ENCODE measurements at places on chromosomes 2 and 18.

DNA sequence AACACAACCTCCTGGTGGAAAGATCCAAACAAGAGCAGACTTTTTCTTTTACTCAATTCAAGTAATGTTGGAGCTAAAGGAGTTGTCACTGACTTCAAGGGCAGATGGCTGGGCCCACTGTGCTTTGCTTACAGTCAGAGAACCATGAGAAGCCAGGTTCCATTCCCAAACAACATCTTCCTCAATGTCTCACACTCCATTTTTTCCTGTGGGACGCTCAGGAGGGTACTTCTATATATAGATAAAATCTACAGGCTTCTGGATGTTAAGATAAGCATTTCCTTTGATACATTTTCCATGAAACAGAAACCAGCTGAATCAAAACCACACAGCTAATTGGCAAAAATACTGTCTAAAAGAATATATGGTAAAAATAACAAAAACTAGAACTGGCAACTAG, 14.4 kb downstream of the IWS1 start:
- DNase-seq = no peak

- no peak for DNase-seq
Measured at GRCh38 chr2:43890855-43891254, 52.1 kb downstream of the ABCG8 start.

DNA sequence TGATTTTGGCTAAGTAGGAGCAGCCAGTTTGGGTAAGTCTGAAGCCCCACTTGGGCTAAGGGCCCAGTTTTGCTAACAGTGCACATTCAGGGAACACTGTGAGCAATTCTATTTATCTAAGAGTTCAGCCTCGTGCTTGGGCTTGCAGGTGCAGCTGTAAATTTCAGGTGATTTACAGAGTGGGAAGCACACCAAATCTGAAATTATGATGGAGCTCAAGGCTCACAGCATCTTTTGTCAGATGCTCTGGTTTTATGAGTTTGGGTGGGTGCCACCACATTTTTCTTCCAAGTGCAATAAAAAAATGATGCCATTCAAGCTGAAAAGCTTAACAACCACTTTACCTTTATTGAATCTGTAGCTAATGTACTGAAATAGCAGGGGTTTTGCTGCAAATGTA, 671.2 kb downstream of the LRRTM4 start:
- DNase-seq = no peak

GRCh38 chr2:150234787-150235446, 252.6 kb downstream of the RND3 start:
- no peak for DNase-seq

- no peak for DNase-seq
Measured at GRCh38 chr2:208195531-208195930, 5.7 kb upstream of the C2orf80 start.

DNA sequence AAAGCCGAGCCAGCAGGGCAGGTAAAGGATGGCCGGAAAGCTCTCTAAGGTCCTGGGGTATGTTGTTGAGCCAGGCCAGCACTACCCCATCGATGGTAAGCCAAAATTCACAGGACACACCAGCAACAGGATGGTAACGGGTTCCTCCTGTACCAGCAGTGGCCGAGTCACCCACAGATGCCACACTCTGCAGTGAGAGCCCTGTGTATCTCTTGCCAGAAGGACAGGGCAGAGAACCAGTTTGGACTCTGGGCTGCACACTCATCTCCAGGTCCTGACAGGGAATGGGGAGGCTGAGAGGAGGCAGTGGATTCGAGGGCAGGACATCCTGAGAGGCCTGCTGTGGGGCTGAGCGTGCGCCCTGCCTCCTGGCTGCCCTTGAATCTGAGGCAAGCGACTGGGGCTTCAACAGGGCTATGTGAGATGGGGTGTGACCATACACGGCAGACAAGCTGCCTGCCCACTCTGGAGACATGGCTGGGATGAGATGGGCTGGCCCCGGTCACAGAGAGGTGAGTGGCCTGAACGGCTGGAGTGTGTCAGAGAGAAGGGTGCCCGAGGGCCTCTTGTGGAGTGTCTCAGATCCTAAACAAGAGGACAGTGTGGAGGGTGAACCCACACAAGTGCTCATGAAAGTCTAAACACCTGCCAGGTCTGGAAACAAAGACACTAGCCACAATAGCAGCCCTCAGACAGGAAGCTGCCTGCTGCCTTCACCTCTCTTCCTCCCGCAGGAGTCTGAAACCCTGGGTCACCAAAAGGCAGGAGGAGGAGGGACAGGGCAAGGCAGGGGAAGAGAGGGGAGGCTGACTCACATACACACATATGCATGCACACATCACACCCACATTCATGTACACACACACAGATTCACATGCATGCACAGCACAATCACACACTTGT, 182.3 kb downstream of the LOXHD1 start:
- no peak for DNase-seq

DNA sequence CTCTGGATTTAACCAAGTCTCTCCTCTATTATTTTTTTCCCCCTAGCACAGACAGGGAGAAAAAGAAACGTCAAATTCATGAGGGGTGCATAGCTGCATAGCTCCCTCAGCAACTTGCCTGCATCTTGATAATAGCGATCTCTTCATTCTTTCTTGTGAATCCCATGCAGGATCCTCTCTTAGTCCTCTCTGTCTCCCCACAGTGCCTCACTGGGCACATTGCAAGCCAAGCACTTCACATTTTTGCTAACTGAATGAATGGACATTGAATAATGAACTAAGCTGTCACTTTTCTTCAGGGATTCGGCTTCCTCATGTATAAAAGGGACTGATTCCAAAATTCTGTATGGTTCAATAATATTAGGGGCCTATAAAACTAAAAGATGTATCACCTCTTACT, 2.9 kb upstream of the EPB41L3 start:
- peak; percentile 45 for DNase-seq

DNA sequence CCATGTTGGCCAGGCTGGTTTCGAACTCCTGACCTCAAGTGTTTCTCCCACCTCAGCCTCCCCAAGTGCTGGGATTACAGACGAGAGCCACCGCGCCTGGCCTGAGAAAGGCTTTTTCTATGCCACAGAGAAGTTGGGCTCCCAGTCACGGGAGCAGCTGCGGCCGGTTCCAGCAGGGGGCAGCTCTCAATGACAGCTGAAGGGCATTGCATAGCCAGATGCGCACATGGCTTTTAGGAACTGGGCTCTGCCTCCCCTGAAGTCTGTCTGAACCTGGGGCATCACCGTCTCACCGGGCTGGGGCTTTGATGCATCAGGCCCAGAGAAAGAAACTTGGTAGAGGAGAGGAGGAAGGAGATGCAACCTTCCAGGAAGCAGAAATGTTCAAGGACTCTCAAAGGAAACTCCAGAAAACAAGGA, 84.2 kb upstream of the LAPTM4A start:
- peak; percentile 52 for DNase-seq

DNA sequence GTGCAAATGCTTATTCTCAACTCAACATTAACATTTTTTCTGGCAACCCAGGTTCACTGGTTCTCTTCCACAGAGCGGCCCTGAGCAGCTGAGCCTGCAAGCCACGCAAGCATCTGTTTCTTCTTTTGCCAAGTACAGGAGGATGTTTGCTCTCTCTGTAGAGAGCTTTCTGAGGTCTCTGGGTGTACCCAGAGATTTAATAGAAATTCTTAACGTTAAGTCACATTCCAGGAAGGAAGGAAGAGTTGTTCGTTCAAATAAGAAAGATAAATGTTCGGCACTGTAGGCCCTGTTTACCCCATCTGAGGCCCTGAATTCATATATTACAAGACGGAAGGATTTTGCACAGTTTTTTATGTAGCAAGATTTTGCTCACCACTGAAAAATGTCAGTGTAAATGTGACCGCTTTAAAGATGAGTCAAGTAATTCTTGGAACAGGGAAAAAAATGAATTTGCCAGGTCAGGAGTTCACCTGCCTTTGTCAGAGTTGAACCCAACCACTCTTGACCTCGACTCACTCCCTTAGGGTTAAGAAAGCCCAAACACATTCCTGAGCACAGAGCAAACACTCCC, 30.1 kb downstream of the KCTD18 start:
- no peak for DNase-seq

DNA sequence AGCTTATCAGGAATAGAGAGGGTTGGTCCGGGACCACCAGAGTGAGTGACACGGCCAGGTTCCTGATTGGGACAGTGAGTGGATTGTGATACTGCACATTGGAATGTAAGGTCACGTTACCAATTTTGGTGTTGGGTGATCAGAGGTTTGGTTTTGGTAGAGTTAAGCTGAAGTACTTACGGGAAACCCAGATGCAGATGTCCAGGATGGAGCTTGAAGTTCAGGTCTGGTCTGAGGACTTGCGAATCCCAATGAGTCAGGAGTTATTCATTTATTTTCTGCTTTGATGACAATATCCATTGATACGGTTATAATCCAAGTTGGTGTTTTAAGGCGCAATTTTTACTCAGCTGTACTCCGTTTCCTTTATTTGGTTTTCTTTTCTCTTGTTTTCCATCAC, 273.6 kb downstream of the ALPK2 start:
- DNase-seq = no peak

DNA sequence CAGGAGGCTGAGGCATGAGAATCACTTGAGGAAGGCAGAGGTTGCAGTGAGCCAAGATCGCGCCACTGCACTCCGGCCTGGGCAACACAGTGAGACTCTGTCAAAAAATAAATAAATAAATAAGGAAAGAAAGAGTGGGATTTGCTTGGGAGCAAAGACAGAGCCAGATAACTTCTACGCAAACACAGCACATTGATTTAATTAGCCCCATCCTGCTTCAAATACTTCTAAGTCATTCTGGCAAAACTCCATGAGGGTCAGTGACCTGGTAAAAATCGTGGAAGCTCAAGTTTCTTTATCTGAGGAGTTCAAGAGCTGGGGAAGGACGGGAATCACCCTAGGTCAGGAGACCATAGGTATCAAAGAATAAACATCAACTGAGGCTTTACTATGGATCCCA, 70.6 kb upstream of the TCF7L1 start:
- DNase-seq = no peak

GRCh38 chr2:58540681-58541080, 299.6 kb upstream of the FANCL start:
- DNase-seq = no peak

DNA sequence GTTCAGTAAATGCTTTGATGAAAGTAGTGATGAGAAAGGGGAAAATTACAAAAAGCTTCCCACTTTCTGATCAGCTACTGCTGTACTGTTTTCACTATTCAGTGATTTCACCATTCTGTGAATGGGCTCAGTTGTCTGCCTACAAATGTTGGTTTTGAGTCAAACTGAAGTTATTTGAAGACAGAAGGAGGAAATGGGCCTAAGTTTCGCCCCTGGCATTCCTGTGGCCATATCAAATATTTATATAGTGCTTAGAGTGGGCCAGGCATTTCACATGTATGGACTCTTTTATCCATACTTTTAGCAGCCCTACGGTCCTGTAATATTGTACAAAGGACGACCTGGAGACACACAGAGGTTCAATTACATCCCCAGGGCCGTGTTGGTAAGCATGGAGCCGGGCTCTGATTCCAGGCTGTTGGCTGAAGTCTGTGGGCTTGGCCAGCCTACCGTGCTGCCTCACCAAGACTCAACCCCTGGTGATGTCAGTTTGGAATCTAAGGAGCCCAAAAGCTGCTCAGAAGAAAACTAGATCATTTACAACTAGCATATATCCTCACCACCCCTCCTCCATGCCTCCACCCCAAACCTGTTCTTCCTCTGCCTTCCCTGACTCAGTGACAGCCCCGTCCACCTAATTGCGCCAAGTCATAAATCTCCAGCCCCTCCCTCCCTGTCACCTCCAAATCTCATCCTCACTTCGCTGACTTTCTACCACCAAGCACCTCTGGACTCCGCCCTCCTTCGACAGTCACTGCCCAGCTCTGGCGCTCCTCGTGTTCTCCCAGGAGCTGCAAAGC, 10.1 kb upstream of the GRHL1 start:
- no peak for DNase-seq

DNA sequence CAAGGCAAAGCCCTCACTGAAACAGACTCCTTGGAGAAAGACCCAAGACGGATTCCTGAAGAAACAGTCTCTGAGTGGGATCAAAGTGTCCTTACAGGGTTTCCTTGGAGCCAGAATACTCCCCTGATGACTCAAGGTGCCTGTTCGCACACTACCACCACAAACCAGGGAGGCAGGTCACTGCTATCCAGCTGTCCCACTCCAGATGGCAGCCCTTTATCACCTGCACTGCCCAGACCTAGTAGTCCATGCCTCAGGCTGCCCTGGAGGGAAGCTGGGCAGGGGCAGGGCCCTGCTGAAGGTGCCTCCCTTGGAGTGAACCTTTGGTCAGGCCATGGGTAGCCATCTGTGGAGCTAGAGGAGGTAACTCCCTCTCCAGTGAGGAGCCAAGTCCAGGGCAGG, 34.1 kb downstream of the TRABD2A start:
- DNase-seq = no peak

GRCh38 chr2:16481351-16481750, 184.3 kb downstream of the CYRIA start:
- DNase-seq = no peak

- DNase-seq = no peak
Measured at GRCh38 chr2:234427081-234428061, 69.5 kb downstream of the ARL4C start.
